ENCODE measurements at places on chromosomes 11 and 22.

DNA sequence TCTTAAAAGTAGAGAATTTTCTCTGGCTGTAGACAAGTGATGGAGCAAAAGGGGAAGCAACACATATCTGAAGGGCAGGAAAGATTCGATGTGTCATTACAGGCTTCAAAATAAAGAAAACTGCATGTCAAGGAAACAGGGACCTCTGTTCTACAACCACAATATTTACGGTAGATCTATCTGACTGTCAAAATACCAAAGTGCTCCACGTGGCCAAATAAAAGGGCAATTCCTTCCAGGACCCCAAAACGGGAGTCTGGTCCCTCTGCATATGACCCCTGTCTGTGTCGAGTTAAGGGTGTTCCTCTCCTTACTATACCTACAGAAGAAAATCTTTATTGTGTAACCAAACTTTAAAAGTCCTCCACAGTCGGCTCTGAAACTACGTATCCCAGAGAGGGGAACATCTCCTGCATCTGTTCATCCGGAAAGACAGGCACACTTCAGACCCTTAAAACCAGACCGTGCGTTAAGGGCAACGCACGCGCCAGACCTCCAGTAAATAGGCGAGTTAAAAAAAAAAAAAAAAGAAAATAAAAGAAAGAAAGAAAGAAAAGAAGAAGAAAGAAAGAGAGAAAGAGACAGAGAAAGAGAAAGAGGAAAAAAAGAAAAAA is 756 bp downstream of the CLNS1A start:
- DNase-seq, result no peak

- no peak for DNase-seq
Observed at GRCh38 chr11:87753143-87753542, 422.1 kb downstream of the RAB38 start.

GRCh38 chr11:111718436-111718835 is 47.8 kb downstream of the PPP2R1B start:
- no peak for DNase-seq

GRCh38 chr11:12989428-12990161 is 19.5 kb upstream of the RASSF10 start:
- no peak for DNase-seq

DNA sequence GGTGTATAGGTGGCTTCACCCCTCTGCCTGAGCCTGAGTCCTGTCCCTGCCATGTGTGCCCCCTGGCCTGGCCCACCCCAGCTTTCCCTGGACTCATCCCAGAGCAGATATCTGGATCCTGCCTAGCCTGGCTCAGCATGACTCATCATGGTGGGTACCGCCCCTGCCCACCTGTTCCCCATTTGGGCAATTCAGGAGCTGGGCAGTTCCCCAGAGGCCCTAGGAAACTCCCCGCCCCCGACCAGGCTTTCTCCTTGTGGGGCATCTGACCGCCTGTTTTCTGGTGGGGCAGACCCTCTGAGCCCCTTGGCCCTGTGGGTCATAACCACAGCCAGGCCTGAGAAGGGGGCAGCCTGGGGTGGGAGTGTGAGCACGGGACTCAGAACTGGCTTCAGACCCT is 4.4 kb downstream of the TSPO start:
- DNase-seq, result no peak

DNA sequence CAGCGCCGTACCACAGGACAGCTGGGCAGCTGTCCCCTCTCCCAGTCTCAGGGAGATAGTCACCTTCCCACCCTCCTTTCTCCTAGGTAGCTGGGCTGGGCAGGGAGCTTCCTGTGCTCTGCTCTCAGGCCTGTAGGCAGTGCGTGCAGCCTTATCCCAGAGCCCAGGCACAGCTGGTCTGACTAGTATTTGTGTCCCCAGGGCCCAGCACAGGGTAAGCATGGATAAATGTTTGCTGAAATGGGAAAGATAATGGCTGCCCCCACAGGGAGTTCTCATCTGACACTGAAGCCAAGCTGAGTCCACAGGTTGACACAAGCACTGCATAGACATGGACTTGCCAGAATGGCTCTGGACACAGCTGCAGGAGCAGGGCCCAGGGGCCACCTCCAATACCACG is 9.8 kb downstream of the SLC15A3 start:
- no peak for DNase-seq

DNA sequence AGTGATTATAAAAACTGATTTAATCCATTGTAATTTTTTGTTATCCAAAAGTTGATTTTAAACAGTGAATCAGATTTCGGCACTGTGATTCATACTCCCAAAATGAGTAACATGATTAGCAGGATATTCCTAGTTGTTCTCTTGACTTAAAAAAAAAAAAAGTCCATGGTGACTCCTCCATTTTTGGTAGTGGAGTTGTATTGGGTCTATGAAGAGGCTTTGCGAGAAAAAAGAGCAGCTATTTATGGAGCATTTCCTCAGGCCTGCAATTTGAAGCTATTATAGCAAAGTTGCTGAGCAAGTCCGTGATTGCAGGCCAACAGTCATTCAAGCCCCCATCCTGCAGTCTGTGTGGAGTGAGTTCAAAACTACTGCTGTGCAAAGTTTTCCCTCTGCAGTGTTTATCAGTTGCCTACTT is 28.8 kb downstream of the YAP1 start:
- no peak for DNase-seq

GRCh38 chr22:47656806-47657205 is 894.4 kb downstream of the TBC1D22A start:
- no peak for DNase-seq

DNA sequence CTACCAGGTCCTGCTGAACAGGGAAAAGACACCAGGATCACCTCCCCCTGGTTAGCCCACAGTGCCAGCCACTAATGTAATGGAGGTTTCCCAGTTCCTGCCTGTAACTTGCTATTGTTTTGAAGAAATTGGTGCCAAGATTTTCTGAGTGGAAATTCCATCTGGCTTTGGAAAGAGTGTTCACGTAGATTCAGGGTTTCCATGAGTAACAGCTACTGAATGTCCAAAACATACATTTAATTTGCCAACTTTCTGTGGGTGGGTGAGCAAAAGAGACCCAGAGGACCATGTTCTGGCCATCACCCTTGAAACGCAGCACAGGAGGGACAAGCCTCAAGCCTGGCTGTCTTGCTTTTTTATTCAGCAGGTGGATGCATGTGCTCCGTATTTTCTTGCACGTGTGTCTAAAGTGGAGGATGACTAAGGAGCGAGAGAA is 8.8 kb upstream of the DKK3 start:
- DNase-seq, result no peak
